NCI-H1436 treated with DMSO at 0.1 percent for 48 hours (cell line): ENCODE measurements at places on chromosomes 2 and 18.

DNA sequence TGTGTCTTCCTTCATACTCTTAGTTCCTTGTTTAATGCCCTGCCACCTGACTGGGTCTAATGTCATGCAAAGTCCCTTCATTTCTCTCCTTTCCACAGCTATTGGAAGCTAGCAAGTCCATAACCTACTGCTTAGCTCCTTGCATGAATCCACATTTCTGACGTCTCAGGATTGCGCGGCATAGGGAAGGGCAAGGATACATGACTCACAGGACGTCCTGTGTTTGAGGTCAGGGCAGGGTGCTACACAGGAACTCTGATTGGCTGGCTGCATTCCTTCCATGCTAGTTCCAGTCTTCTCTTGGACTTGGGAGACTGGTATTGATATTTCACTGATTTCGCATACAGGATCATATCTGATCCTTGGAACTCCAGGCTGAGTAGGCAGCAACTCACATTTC is 137.9 kb downstream of the CDH2 start:
- DNase-seq, result no peak

- DNase-seq, result no peak
These were observed 16.7 kb upstream of the GYPC start for GRCh38 chr2:126639276-126639675.

DNA sequence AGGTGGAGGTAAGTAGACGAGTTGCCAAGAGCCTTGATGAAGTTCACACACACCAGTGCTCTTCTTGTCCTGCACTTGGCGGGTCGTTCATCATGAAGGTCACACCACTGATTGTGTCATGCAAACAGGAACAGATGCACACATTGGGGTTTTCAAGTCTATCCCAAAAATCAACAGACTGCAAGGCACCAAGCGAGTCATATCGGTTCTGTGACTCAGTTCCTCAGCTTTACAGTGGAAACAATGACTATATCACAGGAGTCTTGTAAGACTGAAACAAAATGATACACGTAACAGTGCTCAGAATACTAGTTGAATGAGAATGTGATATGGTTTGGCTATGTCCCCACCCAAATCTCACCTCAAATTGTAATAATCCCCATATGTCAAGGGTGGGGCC is 526.9 kb upstream of the ID2 start:
- DNase-seq, result no peak

DNA sequence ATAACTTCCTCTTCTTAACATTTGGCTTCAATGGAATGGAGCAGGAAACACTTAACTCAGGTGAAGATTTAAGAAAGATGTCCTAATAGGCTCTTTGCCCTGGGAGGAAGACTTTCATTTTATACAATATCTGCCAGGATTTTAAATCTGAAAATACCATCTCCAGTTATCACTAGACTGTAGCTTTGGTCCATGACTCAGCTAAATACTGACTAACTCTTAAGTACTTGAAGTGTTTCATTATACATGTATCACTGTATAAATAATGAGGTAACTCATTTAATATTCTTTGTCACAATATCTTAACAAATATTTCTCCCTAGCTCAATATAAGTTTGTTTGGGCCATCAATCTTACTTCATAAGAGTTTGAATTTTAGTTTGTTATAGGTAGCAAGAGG is 34.7 kb downstream of the RBKS start:
- DNase-seq, result no peak

DNA sequence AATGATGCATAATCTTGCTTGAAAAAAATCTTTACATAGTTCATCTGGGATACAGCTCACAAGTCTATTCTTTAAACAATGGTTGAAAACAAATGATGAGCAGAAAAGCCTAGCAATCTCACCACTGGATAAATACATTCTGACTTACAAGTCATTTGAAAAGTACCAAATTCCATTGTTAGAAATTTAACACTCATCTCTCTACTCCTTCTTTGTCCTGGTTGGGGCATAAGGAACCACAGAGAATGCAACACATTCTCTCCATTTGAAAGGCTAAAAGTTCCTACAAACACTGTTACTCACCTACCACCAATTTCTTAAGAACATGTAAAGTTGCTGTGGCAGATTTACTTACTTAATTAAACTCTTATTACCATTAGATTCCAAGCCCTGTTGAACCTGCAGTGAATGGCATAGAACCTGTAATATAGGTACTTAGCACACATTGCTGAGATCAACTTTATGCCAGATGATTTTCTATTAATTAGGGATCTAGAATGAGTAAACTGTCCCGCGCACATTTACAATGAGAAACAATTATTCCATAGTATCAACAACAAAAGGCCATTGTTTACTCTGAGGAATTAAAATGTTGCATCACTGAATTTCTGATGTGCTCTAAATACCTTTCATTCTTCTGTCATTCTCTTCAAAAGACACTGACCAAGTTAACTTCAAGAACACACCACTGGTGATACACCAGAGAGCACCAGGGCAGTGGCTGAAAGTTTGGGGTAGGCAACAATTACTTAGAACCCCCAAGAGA is 69.6 kb downstream of the CABYR start:
- DNase-seq, result no peak

GRCh38 chr2:165305391-165306096 is 66.3 kb downstream of the SCN2A start:
- DNase-seq, result no peak

GRCh38 chr2:110842048-110842447 is 109.7 kb downstream of the ACOXL start:
- DNase-seq, result no peak
